Tongue (tissue), 3 donors: ENCODE measurements at places on chromosomes 3 and 15. TPM values are rescaled to one million over a fixed set of nuclear protein-coding genes. Genes with fewer than 3 reads are reported as not detected.

ABTB1 gene
- 20.0 TPM for total RNA-seq

DCLK3 gene
- 1.3 TPM for total RNA-seq

WDR93 gene
- total RNA-seq = not detected

RASGRP1 gene
- 2.1 TPM for total RNA-seq

LIPH gene
- 1.3 TPM for total RNA-seq

DNAH12 gene
- total RNA-seq = 0.21 TPM

TOPBP1 gene
- 48.6 TPM for total RNA-seq

MNS1 gene
- total RNA-seq = 4.7 TPM

CERS3 gene
- total RNA-seq = 8.9 TPM

IRAK2 gene
- 6.3 TPM for total RNA-seq

APBA2 gene
- total RNA-seq = 8.1 TPM

FGD5 gene
- 26.1 TPM for total RNA-seq

GPR149 gene
- total RNA-seq = 0.41 TPM

CISH gene
- total RNA-seq = 6.5 TPM

ALDH1A3 gene
- 59.0 TPM for total RNA-seq

SLC28A1 gene
- total RNA-seq = not detected

DNA sequence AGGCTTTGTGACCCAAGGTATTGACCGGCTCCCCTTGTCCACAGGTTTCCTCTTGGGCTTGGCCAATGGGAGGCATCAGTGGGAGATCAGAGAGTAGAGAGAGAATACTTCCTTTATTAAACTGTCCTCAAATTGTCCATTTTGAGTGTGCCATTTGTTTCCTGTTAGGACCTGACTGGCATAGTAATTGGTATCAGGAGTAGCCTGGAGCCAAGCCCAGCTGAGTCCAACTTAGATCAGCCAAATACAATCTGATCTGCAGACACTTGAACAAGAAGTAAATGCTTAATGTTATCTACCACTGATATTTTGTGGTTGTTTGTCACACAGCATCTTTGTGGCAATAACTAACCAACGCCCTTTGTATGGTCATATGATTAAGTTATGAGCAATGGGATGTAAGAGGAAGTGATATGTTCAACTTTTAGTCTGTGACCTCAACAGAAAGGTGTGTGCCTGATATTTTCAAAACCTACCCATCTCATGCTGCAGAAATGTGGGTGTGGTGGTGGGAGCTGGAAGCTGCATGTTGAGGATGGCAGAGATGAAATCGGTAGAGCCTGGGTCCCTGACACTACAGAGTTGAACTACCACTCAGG is 13.3 kb downstream of the MYD88 start:
- no peak for DNase-seq

- no peak for DNase-seq
Measured at GRCh38 chr15:90882781-90883525, 1.4 kb upstream of the FES start.

GRCh38 chr3:41277790-41278465 is 78.6 kb downstream of the CTNNB1 start:
- DNase-seq = no peak

GRCh38 chr15:48411971-48412591 is 80.9 kb downstream of the DUT start:
- peak; percentile 69 for DNase-seq

DNA sequence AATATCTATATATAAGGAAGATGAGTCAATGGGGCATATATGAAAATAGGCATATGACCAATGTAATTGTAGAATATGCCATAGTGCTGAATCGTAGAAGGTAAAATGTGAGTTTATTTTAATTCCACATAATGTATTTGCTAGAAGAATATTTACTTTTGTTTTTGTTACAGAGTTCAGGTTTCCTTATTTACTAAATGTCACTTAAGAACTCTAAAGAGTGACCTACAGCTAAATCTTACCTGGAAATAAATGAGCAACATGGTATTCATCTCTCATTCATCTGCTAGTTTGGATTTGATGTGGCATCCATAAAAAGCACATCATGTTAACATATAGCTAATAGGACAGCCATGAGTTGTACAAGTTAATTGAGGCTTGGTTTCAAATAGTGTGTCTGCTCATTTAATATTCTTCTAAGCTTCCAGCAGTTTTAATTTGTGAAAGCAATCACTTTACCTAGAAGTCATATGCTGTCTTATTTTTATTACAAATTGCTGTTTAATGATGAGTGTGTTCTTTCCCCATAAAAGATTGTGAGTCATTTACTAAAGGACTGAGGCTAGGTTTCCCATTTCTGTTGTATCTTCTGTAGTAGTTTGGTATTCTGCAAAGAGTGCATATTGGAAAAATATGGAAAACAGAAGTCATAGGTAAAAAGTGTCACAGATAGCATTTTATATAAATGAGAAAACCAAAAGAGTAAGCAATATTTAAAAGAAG is 222.1 kb upstream of the POU1F1 start:
- DNase-seq = no peak

- DNase-seq = no peak
Measured at GRCh38 chr15:92929002-92929401, 28.9 kb downstream of the CHD2 start.

- DNase-seq = no peak
Measured at GRCh38 chr3:71392251-71392650, 191.3 kb downstream of the FOXP1 start.

GRCh38 chr3:138450181-138450580 is 15.8 kb downstream of the ESYT3 start:
- no peak for DNase-seq

- no peak for DNase-seq
Measured at GRCh38 chr3:112579232-112579631, 17.4 kb downstream of the SLC35A5 start.

GRCh38 chr3:131242201-131242600 is 139.4 kb upstream of the NUDT16 start:
- DNase-seq = peak; percentile 15

- DNase-seq = no peak
Measured at GRCh38 chr15:29083161-29083560, 186.5 kb downstream of the NSMCE3 start.

DNA sequence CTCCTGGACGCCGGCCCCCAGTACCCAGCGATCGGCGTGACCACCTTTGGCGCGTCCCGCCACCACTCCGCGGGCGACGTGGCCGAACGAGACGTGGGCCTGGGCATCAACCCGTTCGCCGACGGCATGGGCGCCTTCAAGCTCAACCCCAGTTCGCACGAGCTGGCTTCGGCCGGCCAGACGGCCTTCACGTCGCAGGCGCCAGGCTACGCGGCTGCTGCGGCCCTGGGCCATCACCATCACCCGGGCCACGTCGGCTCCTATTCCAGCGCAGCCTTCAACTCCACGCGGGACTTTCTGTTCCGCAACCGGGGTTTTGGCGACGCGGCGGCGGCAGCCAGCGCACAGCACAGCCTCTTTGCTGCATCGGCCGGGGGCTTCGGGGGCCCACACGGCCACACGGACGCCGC is 956 bp downstream of the ZIC1 start:
- no peak for DNase-seq

DNA sequence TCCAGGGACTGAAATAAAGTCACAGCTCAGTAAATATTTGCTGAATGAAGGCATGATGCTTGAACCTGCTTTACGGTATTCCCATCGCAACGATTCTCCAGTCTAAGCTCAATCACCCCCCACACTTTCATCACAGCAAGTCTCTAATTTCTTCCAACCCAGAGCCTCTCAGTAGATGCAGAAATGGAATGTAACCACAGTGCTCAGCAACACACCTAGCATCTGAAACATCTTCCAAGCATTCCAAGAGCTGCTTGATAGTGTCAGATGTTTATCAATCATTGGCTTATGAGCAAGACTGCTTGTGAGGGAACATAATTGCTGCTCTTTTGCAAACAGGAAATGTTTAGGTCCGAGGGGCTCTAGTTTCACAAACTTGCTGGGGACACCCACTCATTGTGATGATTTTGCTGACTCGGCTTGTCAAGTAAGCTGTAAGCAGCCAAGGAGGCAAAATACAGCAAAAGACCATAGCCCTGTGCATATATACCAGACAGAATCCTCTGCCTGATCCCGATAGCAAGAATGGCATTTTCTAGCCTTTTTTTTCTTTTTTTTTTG is 751.2 kb downstream of the NR2F2 start:
- DNase-seq = no peak

DNA sequence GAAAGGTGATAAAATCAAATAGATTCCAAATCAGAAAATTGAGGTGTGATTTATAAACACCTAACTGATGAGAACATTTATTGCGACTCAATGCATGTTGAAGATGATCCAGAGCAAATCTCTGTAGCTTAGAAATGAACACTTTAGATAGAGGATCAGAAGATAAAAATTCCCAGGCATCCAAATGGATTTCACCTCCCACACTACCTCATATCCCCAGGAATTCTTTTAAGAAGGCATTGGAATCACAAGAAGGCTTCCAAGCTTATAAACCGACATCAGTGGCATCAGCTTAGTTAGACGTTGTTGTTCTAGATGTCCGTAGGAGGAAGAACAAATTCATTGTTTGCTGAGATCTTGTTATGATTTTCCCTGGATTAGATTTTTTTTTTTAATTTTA is 154.4 kb downstream of the EBLN2 start:
- DNase-seq = no peak

GRCh38 chr3:37836589-37836988 is 25.1 kb upstream of the CTDSPL start:
- DNase-seq = no peak

DNA sequence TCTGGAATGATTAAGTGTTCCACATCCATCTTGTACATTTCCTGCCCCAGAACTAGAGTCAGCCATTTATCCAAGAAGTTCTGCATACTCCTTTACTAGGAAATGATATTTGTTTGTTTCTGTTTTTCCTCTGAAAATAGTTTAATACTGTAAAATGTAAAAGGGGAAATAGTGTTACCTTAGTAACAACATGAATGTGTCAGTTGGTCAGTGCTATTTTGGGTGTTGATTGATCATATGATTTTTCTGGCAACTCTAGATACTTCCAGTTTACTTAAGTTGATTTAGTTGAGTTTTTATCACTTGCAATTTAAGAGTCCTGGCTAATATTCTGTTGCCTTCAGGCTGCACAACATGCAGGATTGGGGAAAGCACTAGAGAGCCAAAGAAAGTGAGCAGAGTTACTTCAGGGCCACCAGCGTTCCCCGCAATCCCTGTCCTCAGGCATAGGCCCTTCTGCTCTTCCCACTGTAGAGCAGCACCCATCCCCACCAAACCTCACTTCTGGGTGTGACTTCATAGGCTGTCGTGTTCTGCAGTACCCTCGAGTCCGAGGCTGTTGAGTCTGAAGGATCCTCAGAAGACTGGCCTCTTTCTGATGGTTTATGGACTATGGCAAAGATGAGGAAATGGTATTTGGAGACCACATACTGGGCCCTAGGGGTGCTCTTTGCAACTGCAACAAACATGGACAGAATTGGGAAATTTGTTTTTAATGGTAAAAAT is 69.0 kb downstream of the CHD2 start:
- DNase-seq = no peak

- DNase-seq = no peak
Measured at GRCh38 chr15:70505411-70505919, 257.9 kb downstream of the UACA start.

GRCh38 chr3:42012383-42012934 is 50.6 kb upstream of the ULK4 start:
- no peak for DNase-seq

DNA sequence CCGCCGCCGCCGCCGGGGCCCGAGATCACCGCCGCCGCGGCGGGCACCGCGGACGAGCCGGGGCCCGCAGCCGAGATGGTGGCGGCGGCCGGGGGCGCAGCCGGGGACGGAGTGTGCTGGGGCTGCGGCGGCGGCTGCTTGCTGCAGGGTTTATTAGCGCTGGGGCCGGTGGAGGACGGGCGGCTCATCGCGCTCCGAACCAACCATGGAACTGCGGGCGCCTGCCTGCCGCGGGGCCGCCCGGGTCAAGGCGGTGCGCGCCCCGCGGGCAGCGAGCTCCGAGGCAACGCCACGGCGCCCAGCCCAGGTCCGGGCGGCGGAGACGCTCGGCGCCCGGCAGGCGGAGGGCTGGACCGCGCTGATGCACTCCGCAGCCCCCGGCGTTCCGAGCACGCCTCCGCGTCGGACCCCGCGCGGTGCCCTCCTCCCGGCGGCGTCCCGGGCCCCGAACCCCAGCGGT is 277 bp downstream of the SIAH2 start:
- DNase-seq = no peak

DNA sequence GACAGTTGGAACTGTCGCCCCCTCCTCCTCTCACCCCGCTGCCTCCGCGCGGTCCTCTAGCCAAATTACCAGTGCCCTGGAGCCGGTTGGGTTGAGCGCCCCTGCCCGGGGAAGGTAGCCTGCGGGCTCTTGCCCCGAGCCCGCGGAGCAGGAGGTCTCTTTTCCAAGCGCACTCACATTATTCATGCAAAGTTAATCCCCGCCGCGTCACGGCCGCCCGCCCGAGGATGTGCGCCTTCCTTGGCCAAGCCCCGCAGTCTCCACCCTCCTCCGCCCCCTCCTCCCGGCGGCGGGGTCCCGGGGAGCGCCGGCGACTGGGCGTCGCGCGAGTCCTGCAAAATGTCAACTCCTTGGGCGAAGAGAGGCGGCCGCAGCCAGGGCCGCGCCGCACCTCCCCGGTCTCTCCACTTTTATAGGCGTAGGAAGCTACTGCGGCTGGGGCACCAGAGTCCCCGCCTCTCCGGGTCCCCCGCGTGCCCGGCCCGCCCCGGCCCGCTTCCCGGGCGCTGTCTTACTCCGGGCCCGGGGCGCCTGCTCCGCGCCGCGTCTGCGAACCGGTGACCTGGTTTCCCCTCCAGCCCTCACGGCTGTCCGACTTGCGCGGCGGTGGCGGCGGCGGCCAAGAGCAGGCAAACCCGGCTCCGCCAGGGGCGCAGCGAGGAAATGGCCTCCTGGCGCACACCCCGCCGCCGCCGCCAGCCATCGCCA is at the start of gene THRB:
THRB (minus strand) TSS at position 233 of the 708 bp plus-strand sequence.
- DNase-seq = peak; percentile 70

DNA sequence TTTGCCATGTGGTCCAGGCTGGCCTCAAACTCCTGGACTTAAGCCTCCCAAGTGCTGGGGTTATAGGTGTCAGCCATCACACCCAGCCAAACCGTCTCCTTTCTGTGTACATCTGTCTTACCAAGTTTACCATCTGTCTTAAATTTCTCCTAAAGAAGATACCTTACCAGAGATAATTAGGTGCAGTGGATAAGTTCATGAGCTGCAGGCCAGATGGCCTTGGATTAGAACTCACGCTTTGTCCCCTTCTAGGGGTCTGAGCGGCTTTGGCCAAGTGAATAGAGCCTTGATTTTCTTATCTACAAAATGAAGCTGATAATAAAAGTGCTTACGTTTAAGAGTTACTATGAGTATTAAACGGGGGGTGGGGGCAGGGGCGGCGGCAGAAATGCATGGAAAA is 103.9 kb downstream of the SUCLG2 start:
- DNase-seq = no peak
